Stimulated activated CD4-positive, alpha-beta T cell treated with anti-CD3 and anti-CD28 coated beads, TNF-alpha, amount 100 ng/mL, for 24 hours (primary cell): ENCODE measurements at places on chromosomes 16 and 17.

DNA sequence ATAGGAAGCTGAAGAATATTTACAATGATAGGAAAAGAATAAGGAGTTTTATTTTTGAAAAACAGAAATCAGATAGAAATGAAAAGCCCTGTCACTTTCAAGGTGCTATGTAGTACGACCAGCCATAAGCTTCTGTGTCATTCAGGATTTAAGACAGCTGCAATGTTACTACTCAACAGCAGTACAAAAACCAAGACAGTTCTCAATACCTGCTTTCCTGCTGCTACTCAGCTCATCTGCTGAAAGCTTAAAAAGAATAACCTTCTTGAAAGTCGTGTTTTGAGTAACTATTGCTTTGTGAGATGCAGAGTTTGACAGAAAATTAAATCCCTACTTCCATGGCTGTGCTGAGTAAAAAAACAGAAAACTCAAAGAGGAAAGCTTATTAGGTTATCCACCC, 8.7 kb downstream of the GRB2 start:
- DNase-seq: no peak

GRCh38 chr17:28471531-28472342, 1.7 kb upstream of the SLC13A2 start:
- DNase-seq: no peak

DNA sequence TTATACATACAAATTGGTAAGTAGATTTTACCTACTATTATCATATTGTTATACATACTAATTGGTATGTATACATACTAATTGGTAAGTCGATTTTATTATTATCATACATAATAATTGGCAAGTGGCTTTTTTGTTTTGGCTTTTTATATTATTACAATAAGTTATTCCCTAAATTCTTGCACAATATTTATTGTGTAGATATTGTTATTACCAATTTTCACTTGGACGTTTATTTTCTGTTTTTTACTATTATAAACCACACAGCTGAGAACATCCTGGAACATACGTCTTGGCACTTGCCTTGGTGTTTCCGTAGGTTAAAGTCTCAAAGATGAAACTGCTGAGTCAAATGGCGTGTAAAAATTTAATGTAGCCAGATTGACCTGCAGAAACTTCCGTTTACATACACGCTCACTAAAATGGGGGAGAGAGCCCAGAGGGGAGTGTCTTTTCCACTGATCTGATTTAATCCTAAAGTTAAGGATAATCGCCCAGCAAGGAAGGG, 18.9 kb downstream of the GNGT2 start:
- no peak for DNase-seq

DNA sequence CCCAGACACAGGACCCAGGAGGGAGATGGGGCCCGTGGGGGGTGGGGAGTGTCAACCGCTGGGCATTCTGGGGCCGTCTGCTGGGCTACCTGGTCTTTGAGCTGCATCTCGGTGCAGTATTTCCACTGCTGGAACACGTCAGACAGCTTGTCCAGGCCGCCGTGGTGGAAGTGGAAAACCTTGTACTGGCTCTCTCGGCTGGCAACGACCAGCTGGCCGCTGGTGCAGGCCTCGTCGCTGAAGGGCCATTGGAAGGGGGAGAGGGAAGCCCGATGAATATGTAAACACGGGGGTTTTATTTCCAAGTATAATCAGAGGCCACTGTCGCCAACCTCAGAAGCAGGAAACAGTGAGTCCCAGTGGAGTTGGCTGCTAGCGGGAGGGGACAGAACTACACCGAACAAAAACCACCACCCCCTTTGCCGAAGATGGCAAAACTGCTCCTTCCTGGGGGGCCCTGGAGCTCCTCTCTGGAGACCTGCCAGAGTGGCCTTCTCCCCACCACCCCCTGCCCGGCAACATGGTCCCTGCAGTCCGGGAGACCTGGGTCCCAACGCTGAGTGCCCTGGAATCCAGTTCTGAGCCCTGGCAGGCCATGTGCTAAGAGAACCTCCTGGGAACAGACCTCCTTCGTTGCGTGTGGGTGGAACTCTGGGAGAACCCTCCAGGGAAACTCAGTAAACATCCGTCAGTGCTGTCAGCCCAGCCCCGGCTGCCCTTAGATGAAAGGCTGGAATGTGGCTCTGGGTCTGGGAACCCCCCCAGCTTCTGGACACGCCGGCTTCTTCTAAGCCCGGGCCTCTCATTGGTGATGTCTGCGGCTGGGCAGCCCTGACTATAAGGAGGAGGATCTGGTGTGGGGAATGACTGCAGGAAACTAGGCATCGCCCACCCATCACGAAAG, 84.1 kb downstream of the TBC1D16 start:
- DNase-seq: no peak

DNA sequence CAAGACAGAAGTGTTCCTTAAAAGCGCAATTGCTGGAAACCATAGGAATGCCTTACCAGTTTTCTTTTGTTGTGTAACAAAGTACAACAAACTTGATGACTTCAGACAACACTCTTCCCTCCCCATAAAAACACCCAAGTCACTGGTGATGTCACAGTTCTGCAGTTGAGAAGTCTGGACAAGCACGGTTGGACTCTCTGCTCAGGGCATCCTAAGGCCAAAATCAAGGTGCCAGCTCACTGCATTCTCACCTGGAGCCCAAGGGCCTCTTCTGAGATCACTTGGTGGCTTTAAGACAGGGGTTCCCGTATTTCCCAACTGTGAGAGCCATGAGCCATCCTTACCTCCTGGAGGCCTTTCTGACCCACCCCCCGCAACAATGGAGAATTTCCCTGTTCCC, 45.6 kb upstream of the MEAK7 start:
- no peak for DNase-seq

- no peak for DNase-seq
These were observed 27.7 kb downstream of the SLC7A5 start for GRCh38 chr16:87841340-87842208.

GRCh38 chr17:79137015-79137788, 62.6 kb downstream of the ENGASE start:
- DNase-seq: no peak

DNA sequence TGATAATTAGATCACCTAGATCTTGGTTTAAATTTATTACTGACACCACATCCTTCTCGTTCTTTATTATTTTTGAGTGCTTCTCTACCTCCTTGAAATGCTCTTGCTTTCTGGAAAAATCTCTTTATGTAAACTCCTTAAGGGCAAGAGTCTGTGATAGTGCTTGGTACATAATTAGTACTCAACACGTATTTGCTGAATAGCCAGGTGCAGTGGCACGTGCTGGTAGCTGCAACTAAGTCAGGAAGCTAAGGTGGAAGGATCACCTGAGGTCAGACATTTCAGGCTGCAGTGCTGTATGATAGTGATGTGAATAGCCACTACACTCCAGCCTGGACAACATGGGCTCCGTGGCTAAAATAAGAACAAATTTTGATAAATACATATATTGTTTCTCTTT, 63.0 kb downstream of the PPM1E start:
- DNase-seq: no peak

DNA sequence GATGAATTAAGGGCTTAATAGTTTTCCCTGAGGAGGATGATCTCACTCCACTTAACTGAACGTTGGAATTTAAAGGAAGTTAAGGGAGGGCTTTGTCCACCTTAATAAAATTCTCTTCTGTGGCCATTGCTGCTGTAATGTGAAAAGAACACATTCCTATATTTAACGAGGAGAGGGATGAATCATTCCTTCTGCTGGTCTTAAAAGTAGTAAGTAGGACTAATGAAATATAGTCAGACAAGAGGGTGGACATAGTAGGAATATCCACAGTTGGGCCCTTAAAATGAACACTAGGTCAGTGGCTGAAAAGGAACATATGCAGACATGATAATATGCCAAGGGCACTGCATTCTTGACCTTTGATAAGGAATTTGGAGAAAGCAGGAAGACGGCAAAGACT, 405.6 kb downstream of the PMP22 start:
- no peak for DNase-seq

DNA sequence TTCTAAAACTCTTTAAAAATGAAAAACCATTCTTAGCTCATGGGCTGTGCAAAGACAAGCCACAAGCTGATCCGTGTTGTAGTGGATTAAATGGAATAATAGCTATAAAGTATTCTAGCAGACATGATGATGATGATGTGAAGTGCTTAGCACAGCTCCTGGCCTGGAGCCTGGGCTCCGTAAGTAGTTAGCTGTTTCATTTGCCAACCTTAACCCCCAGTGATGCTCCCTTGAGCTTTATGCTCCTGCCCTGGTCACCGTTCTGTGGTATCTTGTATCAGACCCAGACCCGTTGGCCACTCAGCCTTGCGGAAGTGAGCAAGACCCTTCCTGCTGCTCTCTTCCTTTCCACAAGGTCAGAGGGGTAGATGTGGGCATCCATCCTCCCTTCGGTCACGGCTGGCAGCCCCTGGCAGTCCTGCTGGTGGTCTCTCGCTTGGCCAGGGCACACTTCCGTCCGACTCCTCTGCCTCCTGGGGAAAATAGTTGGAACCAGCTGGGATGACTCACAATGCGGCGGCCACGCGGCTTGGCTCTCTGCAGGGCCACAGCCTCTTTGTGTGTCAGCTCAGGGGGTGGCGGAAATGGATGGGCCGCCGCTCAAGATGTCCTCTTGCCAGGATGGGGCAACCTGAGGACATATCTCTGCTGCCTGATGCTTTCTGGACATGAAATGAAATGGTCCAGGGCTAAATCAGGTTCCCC, 79.1 kb downstream of the GPR139 start:
- no peak for DNase-seq

DNA sequence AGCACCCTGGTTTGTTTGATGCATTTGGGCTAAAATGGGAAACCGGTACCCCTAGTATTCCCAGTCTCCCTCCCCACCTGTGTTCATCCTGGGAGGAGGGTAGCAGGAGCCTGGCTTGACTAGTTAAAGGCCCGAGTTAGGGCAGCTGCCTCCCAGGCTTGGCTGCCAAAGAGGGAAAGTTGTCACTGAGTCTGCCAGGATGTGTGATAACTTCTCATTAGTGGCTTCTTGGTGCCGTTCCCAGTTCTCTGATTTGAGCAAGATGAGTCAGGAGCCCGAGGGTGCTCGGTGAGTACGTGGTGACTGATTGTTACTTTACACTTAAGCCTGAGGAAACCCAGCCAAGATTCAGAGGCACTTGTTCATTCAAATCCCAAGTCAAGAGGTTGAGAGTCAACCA, 2.5 kb downstream of the KRT32 start:
- DNase-seq: no peak
